ENCODE measurements at places on chromosomes 7 and 10.
A peak's percentile ranks its signal among the peaks of the same experiment; 100 is the strongest.

DNA sequence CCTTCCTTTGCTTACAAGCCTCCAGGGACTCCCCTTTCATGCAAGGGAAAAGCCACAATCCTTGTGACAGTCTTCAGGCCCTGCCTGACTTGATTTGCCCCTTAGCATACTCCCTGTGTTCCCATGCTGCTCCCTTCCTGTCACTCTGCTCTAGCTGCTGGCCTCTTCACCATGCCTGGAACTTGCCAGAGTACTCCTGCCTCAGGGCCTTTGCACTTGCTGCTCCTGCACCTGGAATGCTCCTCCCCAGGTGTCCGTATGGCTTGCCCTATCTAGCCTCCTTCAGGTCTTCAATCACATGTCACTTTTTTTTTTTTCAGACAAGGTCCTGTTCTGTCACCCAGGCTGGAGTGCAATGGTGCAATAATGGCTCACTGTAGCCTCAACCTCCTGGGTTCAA is 22.8 kb upstream of the GOLGA7B start:
- no peak for DNase-seq

DNA sequence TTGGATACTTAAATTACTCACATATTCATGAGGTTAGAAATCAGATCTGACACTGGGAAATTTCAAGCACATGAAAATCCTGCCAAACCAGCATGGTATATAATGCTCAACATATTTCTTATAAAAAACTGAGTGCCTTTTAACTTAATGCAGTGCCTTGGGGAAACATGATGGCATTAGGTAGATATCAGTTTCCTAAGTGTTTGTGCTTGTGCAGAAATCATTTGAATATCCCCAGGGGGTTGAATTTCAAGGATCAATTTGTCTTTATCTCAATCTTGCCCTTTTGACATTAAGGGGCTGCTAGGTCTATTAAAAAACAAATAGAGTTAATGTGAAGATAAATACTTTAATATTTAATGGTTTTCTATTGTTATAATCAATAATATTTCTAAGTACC is 396.3 kb downstream of the SORCS1 start:
- DNase-seq = no peak

DNA sequence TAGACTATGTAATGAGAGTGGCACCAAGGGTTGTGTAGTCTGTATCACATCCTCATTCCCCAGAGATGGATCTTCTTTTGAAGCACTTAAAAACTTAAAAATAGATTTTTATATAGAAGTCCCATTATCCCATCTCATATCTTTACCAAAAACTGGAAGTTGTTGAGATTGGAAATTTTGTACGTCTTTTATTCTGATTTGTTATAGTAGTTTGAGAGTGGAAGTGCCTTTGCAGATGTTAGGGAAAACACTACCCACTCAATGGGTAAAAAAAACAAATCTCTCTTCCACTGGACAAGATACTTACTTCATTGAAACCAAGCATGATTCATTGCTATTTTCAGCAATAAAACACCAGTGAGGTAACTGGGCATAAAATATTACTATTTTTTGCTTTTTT is 184.4 kb downstream of the MACC1 start:
- no peak for DNase-seq

GRCh38 chr10:23065181-23065948 is 30.0 kb upstream of the MSRB2 start:
- peak; percentile 66 for DNase-seq

GRCh38 chr10:110226926-110227641 is 19.7 kb downstream of the MXI1 start:
- peak; percentile 27 for DNase-seq

GRCh38 chr7:159022238-159022993 is 122.3 kb downstream of the VIPR2 start:
- no peak for DNase-seq

DNA sequence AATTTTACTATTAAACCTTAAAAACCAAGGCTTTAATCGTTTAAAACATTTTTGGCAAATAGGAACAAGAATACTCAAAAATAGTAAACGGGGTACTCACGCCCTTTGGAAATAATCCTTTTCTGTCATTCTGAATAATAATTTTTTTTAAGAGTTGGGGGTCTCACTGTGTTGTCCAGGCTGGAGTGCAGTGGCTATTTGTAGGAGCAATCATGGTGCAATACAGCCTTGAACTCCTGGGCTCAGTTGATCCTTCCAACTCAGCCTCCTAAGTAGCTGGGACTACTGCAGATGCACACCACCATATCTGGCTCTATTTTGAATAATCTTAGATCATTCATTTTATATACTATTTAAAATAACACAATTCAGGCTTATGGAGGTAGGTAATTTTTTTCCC is 24.9 kb downstream of the LUC7L2 start:
- no peak for DNase-seq

- no peak for DNase-seq
Measured at GRCh38 chr7:55112056-55112455, 93.2 kb downstream of the EGFR start.

DNA sequence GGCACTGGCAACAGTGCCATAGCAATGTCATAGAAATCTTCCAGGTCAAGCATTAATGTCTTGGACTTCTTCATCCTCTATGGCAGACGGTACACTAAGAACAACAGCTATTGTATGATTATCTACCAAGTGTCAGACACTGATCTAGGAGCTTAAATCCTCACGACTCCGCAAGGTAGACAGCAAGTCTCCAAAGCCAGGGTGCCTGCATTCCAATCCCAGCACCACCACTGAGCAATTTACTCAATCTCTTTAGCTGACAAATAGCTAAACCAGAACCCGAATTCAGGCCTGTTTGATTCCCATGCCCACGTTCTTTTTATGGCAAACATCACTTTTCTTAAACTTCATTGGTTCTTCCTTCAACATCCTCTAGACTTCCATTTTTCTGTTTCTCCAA is 31.8 kb downstream of the DNMBP start:
- DNase-seq = no peak

DNA sequence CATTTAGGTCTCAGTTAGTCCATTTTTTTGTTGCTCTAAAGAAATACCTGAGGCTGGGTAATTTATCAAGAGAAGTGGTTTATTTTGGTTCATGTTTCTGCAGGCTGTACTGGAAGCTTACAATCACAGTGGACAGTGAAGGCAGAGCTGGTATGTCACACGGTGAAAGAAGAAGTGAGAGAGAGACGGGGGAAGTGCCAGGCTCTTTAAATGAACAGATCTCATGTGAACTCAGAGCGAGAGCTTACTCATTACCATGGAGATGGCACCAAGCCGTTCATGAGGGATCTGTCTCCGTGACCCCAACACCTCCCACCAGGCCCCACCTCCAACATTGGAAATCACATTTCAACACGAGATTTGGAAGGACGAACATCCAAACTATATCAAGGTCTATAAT is 18.9 kb upstream of the PNLIPRP3 start:
- DNase-seq = no peak

DNA sequence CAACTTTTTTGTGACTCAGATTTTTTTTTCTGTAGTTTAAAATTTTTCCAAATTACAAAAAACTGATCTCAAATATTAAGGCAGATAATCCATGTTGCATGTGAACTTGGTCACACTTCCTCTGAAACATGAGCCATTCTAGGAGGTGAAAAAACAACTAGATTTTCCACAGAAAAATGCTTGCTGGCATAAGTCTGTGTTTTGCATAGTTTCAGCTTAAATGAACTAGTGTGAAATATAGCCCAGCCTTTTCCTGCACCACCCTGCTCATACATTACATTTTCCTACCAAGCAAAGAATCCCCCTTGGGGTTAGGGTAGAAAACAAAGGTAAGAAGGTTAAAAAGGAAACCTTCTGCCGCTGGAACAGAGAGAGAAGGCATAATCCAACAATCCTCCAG is 48.2 kb downstream of the SLC25A13 start:
- DNase-seq = no peak

DNA sequence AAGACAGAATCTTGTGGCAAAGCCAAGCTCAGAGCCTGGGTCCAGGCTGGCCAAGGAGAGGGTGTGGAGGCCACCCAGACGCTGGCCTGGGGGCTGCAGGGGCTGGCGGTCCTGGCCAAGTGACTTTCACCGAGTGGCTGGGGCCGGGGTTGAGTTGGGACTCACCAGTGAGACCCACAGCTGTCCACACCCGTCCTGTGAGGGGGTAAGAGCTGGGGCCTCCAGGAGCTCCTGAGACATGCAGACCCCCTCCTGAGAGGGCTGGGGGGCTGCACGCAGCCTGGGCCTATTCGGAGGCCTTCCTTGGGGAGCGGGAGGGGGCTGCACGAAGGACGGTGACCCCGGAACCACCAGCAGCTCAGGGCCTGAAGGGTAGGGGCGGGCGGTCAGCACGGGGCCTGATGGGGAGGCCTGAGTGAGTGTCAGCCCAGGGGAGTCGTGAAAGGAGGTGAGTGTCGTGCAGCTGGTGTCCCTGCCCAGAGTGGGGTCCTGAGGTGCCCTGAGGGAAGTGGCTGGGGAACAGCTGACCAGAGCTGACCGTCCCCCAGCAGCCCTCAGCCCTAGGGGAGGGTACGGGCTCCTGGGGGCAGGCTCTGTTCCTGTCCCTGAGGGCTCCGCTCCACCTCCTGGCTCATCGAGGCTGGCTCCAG is 100.9 kb downstream of the FOXL3 start:
- no peak for DNase-seq

GRCh38 chr10:133378251-133379096 is 588 bp upstream of the PAOX start:
- DNase-seq = peak; percentile 41

DNA sequence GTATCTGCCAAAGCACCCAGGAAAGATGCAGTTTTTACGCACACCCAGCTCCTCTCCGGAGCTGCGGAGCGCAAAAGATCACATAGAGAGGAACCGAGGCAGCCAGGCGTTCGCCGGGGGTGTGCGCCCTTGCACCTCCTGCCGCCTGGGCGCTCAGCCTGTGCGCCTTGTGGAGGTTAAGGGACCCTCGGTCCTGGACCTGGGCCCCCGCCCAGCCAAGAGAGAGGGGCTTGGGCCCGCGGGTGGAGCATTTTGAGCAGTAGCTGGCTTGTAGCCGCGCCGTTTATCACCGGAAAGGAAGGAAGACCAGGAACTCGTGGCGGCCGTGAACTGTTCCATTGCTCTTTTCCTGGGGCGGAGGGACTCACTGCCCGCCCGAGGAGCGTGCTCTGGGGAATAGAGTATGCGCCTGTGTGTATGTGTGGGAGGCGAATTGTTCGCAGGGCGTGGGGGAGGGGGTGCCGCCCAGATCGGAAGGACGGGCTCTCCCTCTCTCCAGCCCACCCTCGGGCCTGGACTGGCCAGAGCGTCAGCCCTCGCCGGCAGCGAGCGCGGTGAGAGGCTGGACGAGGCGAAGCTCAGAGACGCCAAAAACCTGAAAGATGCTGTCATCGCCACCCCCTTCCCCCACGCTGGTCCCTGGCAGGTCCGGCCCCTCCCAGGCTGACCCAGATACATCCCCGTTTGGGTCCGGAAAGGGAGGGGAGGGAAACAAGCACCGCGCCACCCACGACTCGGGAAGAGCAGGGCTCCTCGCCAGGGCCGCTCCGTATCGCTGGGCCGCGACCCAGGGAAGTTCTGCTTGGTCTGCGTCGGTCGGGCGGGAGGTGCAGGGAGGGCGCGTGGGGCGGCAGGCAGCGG is 1.2 kb upstream of the WNT2 start:
- DNase-seq = peak; percentile 68

DNA sequence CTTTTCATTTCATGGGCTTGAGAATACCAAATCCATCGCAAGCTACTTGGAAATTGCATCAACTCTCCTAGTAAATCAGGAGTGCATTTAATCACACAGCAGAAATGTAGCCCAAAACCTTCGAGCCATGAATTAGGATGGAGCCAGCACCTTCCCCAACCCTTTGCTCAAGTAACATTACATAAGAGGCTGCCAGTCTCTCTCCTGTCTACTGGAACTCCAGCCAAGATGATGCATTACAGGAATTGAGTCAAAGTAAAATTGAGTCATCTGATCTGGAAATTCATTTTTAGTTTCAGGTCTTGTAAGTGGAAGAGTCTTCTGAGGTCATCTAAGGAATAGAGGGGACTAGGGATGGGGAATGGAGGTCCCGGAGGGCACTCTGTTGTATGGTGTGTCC is 69.7 kb upstream of the FHIP2A start:
- peak; percentile 64 for DNase-seq

GRCh38 chr10:45255706-45256105 is 59.7 kb downstream of the OR13A1 start:
- DNase-seq = no peak

DNA sequence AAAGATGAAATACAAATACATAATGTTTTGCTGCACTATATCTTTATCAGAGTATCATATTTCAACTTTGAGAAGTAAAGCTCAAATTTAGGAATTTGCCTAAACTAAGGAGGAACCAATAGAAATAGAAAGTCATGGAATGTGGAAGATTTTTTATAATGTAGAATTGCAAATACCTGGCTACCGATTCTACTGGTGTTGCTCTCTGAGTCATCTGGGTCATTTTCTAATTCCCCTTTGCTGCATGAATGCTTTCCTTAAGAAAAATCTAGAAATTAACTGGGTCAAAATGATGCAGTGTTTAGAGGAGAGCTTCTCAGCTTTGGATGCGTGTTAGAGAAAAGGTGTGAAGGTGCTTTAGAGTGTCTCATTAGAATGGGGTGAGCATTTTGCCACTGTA is 568.9 kb upstream of the ANKRD30A start:
- DNase-seq = peak; percentile 6

DNA sequence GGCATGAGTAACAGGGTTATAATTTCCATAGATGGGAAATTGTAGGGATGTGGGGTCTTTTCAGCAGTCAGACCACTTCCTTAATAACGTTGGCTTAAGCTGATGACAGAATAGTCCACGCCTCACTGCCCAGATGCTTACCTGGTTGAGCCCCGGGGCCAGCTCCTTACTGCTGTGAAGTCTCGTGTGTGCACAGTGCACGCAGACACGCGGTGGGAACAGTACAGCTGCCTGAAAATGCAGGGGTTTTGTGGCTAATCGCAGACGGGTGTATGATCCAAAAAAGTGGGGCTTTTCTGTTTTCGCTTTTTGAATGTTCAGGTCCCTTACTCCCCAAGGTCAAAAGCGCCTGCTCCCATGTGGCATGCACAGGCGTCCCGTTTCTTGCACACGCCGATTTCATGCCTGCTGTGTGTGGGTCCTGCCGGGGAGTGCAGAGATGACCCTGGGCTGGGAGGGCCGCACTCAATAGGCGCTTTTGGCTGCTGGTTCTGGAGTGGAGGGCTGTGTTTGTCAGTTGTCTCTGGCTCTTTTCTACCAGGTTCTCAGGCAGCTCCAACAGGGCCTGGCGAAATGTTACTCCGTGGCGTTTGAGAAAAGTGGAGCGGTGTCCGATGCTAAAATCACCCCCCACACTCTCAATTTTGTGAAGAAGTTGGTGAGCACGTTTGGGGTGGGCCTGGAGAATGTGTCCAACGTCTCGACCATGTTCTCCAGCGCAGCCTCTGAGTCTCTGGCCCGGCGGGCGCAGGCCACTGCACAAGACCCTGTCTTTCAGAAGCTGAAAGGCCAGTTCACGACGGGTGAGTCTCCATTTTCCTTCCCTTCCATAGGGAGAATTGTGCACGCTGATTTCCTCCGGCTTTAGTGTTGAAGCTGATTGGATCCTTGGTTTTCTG is 116.0 kb downstream of the TRRAP start:
- no peak for DNase-seq

All from fibroblast of skin of right biceps (primary cell).